ENCODE measurements at places on chromosomes 6 and 20. TPM values are rescaled to one million over a fixed set of nuclear protein-coding genes. Genes with fewer than 3 reads are reported as not detected.

The EBF4 gene
- total RNA-seq, result not detected

The FAM210B gene
- total RNA-seq, result 125 TPM

The NFKBIE gene
- total RNA-seq, result 4.7 TPM

The CASS4 gene
- total RNA-seq, result under 0.01 TPM

The C6orf15 gene
- 9.3 TPM for total RNA-seq

The ZNF391 gene
- 6.5 TPM for total RNA-seq

The THBS2 gene
- 4.3 TPM for total RNA-seq

The NNAT gene
- total RNA-seq, result 1.4 TPM

The PLEKHG1 gene
- 51.4 TPM for total RNA-seq

The HTR1E gene
- not detected for total RNA-seq

The CCM2L gene
- not detected for total RNA-seq

The REM1 gene
- not detected for total RNA-seq

The GHRH gene
- not detected for total RNA-seq

The FGD2 gene
- total RNA-seq, result not detected

The MMP24 gene
- total RNA-seq, result 0.12 TPM

The PRKN gene
- 1.3 TPM for total RNA-seq

The SLC16A10 gene
- not detected for total RNA-seq

The TGM3 gene
- total RNA-seq, result not detected

The ANKEF1 gene
- 7.2 TPM for total RNA-seq

The MOG gene
- total RNA-seq, result not detected

The SRC gene
- 43.7 TPM for total RNA-seq

The PNPLA1 gene
- not detected for total RNA-seq

The PGC gene
- not detected for total RNA-seq

The SLC22A2 gene
- not detected for total RNA-seq

The CST5 gene
- not detected for total RNA-seq

The ARMC2 gene
- total RNA-seq, result 1.5 TPM

The TTBK1 gene
- not detected for total RNA-seq

The KCNK16 gene
- not detected for total RNA-seq

The FAM217A gene
- total RNA-seq, result not detected

The PDYN gene
- total RNA-seq, result not detected

The PTGIS gene
- not detected for total RNA-seq

The PCSK2 gene
- total RNA-seq, result not detected

The TMEM200A gene
- 15.2 TPM for total RNA-seq

The FLOT1 gene
- 57.5 TPM for total RNA-seq

The MYO6 gene
- total RNA-seq, result 29.5 TPM

The RNF144B gene
- 74.7 TPM for total RNA-seq

The BMP6 gene
- 0.33 TPM for total RNA-seq

The BNIP5 gene
- total RNA-seq, result not detected

The OR2J3 gene
- not detected for total RNA-seq

The TP53TG5 gene
- total RNA-seq, result not detected

The GABRR2 gene
- total RNA-seq, result not detected

The PLCB4 gene
- total RNA-seq, result 4.8 TPM

The POU3F2 gene
- not detected for total RNA-seq

The TMEM74B gene
- total RNA-seq, result 1.6 TPM

The PXT1 gene
- not detected for total RNA-seq

The CLPSL1 gene
- total RNA-seq, result not detected

All from mammary epithelial cell (primary cell).